ENCODE measurements at places on chromosomes 6 and 20. TPM values are rescaled to one million over a fixed set of nuclear protein-coding genes. Genes with fewer than 3 reads are reported as not detected.

The PGC gene
- not detected for total RNA-seq

The RAET1L gene
- total RNA-seq: not detected

The REM1 gene
- total RNA-seq: not detected

The BPI gene
- not detected for total RNA-seq

The EFCAB8 gene
- total RNA-seq: 0.73 TPM

The HLA-DQA1 gene
- 89.7 TPM for total RNA-seq

The MICB gene
- 58.5 TPM for total RNA-seq

The WFDC2 gene
- total RNA-seq: 0.34 TPM

The SAMD3 gene
- total RNA-seq: 57.6 TPM

The TMC2 gene
- total RNA-seq: not detected

The ZC2HC1B gene
- total RNA-seq: not detected

The PTP4A1 gene
- total RNA-seq: 68.9 TPM

The HLA-DRB5 gene
- total RNA-seq: 80.1 TPM

The HLA-DRB1 gene
- 173 TPM for total RNA-seq

The AARS2 gene
- total RNA-seq: 19.8 TPM

The CRIP3 gene
- total RNA-seq: 0.27 TPM

The MLIP gene
- total RNA-seq: not detected

The UNC93A gene
- total RNA-seq: not detected

The MYLK2 gene
- 0.64 TPM for total RNA-seq

The BPIFA2 gene
- not detected for total RNA-seq

The CFAP206 gene
- not detected for total RNA-seq

The SRXN1 gene
- 17.1 TPM for total RNA-seq

The OPRL1 gene
- 0.64 TPM for total RNA-seq

The FOXC1 gene
- total RNA-seq: 0.07 TPM

The NRSN1 gene
- total RNA-seq: not detected

The PRICKLE4 gene
- total RNA-seq: not detected

The ID1 gene
- 0.80 TPM for total RNA-seq

The ID4 gene
- total RNA-seq: not detected
